ENCODE measurements at places on chromosomes 2 and 18.

DNA sequence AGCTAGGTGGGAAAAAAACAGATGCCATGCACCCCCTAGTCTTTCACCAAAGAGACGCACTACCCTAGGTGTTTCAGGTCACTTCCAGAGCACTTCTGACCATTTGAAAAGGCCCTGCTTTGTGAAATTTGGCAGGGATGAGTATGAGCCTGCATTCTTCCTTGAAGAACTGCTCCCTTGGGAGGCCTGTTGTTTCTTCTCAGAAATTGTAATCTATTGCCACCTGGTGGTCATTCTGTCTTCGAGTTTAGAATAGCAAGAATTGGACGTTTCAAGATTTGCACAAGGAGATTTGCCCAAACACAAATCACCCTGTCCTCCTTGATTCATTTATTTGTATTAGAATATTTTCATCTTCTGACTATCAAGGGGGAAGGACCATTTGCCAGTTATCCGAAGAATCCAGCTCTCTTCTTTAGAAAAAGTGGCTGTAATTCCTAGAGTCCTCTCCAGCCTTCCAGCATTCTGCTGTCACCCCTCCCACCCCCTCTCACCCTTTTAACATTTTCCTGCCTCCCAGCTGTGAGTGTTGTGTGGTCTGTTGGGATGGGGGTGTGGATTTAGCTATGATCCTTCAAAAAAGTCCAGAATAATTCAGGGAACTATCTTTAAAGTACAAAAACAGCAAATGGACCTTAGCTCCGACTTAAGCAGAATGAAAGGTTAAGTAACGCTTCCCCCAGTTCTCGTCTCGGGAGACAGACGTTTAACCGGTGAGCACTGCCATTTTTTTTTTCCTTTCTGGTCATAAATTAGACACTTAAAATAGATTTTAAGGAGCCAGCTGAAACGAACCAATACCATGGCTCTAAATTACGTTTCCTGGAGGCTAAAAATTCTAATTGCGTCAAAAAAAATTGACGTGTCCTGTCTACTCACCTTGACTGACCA is 3.7 kb upstream of the GAD1 start:
- no peak for DNase-seq

GRCh38 chr2:138271467-138271866 is 230.1 kb upstream of the SPOPL start:
- DNase-seq: no peak

- DNase-seq: no peak
These were observed 74.1 kb downstream of the ACTR3 start for GRCh38 chr2:113963965-113964364.

- DNase-seq: no peak
These were observed 7.5 kb downstream of the COL5A2 start for GRCh38 chr2:189171956-189172609.

DNA sequence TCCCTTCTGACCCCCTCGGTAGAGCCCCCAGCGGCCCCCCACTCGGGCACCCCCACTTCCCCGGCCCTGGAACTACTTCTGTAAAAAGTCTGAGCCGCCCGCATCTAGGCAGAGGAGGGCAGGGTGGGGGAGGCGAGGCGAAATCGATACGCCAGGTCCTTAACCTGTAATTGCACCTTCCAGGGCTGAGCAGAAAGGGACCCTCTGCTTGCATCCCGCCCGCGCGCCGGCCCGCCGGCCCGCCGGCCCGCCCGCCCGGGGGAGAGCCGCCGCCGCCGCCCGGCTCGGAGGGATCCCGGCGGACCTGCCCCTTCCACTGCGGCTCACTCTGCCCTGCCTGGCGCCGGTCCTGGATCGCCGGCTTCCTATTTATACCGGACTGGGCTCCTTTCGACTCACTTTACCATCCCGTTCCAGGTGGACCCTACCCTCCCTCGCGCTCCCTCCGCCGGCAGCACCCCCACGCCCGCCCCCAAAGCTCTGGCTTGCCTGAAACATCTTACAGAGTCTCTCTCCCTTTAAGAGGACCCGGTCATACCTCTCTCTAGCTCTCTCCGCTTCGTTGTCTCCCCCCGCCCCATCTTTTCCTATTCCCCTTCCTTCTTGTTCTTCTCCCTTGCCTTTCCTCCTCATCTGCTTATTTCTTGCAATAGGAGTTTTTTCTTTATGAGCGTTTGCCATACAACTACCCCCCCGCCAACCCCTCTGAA is 797 bp downstream of the KLHL14 start:
- no peak for DNase-seq

DNA sequence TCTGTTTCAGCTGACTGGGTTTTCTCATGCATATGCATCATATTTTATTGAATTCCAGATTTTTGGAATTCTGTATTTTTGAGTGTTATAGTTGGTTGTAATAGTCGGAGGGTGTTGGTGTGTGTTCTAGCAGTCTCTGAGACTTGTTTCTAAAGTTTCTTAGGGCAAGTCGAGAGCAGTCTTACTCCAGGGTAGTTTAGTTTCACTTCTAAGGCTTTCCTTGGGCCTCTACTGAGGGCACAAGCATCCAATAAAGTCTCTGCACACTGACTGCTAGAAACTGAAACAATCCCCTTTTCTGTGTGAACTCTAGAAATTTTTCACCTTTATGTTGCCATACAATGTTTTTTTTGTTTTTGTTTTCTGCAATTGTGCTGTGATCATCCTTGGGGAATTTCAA is 663.7 kb upstream of the LRATD1 start:
- DNase-seq: no peak

DNA sequence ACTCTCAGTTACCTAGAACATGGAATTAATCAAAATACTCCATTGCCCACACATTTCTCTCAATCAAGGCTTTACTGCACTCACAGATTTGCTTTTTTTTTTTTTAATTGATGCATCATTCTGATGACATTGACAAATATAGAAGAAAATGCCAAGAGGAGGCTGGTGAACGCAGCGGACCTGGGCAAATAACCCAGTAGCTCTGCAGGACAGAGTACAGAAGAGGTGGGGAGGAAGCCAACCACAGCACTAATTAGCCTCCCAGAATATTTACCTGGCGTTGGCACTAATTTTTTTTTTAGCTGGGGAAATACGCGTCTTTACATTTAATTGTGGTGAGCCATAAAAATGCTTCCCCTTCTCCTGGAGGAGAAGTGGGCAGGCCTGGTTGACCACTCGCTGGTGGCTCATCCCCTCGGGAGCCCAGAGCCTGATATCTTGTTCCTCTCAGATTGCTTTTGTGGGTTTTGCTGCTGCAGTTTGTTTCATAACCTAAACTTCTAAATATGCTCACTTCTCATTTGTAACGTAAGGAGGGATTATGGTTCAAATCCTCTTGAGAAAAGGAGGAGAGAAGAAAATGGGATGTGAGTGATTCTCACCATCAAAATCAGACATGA is 165.8 kb upstream of the EPB41L3 start:
- DNase-seq: no peak

DNA sequence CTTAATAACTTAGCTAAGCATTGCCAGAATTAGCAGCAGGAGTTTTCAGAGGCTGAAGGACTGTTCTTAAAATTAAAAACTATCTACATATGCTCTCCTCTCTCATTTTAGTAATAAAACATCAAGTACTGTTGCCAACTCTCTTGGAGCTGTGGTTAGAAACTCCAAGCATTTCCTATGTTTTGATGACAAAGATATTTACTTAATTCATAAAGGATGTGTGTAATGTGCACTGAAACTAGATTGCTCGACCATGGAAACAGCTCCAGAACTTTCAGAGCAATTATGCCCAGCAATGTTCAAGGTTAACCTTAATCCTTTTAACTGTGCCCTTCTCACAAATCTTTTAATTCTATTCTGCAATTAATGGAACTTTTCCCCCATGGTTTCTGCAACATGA is 8.4 kb downstream of the GRP start:
- no peak for DNase-seq

DNA sequence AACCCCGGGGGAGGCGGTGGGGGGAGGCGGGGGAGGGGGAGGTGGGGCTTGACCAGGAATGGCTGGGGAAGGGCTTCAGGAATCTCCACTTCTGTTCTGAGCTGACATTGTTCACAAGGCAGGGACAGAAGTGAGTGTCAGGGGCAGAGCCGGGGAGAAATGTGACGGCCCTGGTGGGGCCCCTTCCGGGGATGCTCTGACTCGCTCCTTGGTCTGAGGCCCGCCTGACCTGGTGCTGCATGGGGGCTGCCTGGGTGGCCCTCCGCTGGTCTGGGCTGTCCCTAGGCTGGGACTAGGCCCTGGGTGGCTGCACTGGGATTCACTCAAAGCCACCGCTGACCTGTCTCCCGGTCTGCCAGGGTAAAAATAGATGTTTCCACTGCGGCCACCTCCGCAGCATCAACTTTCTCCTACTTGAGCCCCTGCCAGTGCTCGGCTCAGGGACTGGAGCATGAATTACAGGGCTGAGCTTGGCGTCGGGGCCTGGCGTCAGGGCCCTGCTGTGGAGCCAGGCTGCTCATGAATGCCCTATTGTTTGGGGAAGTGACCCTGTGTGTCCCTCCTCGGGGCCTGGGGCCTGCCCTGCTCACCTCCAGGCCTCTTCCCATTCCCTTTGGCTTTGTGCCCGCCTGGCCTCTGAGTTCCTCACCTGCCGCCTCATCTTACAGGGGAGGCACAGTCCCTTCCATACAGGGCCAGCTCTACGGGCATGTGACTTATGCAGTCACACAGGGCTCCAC is 247.5 kb downstream of the DYSF start:
- DNase-seq: no peak

GRCh38 chr18:36314098-36314497 is 16.6 kb downstream of the FHOD3 start:
- DNase-seq: no peak

GRCh38 chr2:237962432-237963084 is 4.3 kb upstream of the UBE2F start:
- no peak for DNase-seq

DNA sequence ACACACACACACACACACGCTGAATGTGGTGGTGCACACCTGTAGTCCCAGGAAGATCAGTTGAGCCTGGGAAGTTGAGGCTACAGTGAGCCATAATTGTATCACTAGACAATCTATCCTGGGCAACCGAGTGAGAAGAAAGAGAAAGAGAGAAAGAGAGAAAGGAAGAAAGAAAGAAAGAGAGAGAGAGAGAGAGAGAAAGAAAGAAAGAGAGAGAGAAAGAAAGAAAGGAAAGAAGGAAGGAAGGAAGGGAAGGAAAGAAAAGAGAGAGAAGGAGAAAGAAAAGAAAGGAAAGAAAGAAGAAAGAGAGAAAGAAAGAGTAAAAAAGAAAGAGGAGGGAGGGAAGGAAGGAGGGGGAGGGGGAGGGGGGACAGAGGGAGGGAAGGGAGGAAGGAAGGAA is 150.0 kb upstream of the MAP3K20 start:
- DNase-seq: no peak

GRCh38 chr2:181398000-181398399 is 59.2 kb upstream of the ITGA4 start:
- no peak for DNase-seq

DNA sequence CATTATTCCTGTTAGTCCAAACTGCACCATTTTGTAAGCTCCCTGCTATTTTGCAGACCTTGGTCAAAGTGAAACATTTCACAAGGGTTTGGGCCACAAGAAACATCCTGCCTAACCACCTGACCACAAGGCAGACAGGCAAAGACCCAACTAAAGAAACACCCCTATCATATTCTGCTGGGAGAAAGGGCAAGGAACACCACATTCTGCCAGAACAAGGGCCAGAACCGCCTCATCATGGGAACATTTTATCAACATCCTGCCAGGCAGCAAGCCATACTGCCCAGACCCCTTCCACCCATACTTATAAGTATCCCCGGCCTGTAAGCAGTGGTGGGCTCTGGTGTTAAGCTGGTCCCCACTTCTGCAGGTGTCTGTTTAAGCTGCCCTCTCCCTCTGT is 12.0 kb upstream of the RAB31 start:
- no peak for DNase-seq

- no peak for DNase-seq
These were observed 35.3 kb downstream of the PAIP2B start for GRCh38 chr2:71191570-71191943.

DNA sequence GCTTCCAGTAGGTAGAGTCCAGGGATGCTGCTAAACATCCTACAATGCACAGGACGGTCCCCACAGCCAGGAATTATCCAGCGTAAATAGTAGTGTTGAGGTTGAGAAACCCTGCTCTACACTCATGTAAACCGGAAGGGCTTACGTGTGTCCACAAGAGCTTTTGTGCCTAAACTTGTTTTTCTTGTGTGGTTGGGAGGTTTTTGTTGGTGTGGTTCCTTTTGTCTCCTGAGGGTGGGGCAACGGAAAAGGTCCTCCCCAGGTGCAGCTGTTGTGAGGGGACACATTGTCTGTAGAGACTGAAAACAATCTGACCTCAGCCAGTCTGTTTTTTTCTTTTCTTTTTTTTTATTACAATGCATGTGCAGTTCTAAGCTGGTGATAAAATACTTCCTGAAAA is 72.7 kb upstream of the MGAT5 start:
- DNase-seq: no peak

DNA sequence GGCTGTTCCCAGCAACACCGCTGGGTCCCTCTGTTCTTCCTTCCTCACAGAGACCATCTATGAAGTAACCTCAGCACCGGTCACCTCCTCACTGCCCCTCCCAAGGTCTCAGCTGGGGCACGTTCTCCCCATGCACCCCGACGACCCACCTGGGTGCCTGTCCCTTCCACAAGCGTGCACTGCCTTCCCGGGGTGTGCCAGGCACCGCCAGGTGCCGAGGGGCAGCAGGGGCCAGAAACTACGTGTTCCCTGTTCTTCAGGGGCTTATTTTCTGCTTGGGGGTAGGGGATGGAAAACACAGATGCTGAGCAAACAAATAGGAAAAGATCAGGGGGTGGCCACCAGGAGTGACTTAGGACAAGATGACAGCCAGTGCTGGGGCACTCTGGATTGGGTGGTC is 30.4 kb upstream of the SEMA4C start:
- DNase-seq: no peak

GRCh38 chr18:48680339-48681250 is 141.8 kb downstream of the CTIF start:
- DNase-seq: no peak

DNA sequence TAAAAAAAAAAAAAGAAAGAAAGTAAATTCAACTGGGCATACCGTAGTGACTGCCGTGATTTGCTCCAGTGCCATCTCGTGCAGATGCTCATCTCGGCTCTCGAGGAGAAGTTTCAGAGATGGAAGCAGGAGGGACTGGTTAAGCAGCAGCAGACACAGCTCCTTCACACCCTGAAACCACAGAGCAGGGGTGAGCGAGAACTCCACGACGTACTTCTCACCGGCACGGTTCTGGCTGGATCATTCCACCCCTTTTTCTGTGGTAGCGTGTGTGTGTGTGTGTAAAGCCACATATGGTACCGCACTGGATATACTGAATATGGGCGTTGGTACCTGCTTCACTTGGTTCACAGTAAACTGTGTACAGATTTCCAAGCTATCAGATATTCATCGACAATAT is 382.2 kb downstream of the NBAS start:
- DNase-seq: no peak

GRCh38 chr2:212940816-212941215 is 210.6 kb downstream of the IKZF2 start:
- no peak for DNase-seq

GRCh38 chr2:226387499-226387942 is 412.1 kb downstream of the IRS1 start:
- DNase-seq: no peak

All from activated CD4-positive, CD25-positive, alpha-beta regulatory T cell (primary cell).